ENCODE measurements at places on chromosomes 11 and 22. TPM values are rescaled to one million over a fixed set of nuclear protein-coding genes. Genes with fewer than 3 reads are reported as not detected.
A peak's percentile ranks its signal among the peaks of the same experiment; 100 is the strongest.

The BIK gene
- 1.7 TPM for total RNA-seq

The OR52H1 gene
- total RNA-seq: 0.37 TPM

The CLMP gene
- 0.20 TPM for total RNA-seq

The TUB gene
- total RNA-seq: 0.27 TPM

The USP2 gene
- 1.6 TPM for total RNA-seq

The WT1 gene
- not detected for total RNA-seq

The ABTB2 gene
- 0.89 TPM for total RNA-seq

GRCh38 chr22:28893810-28894209 is 10.4 kb downstream of the ZNRF3 start:
- no peak overlapping the region for H3K4me3 ChIP-seq
- H3K27me3 ChIP-seq: peaks cover 2% of the 10 kb centered on the region
- DNase-seq: no peak
- H3K36me3 ChIP-seq: no peaks in the 10 kb centered on the region

GRCh38 chr11:44397586-44398178 is 87.7 kb upstream of the ALX4 start:
- no peak overlapping the region for H3K4me3 ChIP-seq
- no peak for DNase-seq
- H3K27ac ChIP-seq: no peak overlapping the region
- no peaks in the 10 kb centered on the region for H3K36me3 ChIP-seq
- no peaks in the 10 kb centered on the region for H3K4me1 ChIP-seq
- H3K27me3 ChIP-seq: no peaks in the 10 kb centered on the region

- no peak for DNase-seq
- no peaks in the 10 kb centered on the region for H3K27me3 ChIP-seq
- no peaks in the 10 kb centered on the region for H3K4me1 ChIP-seq
These were observed 11.6 kb downstream of the CD59 start for GRCh38 chr11:33724644-33725035.

DNA sequence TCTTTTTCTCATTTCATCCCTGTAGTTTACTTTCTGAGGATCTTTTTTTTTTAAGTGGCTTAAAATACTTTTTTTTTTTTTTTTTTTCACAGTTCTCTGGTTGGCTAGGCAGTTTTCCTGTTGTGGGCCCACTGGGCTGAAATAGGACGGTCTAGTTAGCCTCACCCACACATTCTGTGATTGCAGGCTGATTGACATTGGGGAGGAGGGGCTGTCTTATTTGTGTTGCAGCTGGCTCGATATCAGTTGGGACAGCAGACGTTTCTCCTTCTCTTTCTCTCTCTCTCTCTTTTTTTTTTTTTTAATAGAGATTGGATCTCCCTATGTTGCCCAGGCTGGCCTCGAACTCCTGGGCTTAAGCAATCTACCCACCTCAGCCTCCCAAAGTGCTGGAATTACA is 6.9 kb downstream of the BCR start:
- DNase-seq: no peak
- peaks cover 6% of the 10 kb centered on the region for H3K36me3 ChIP-seq
- peaks cover 30% of the 10 kb centered on the region for H3K4me1 ChIP-seq
- H3K27ac ChIP-seq: no peak overlapping the region
- no peak overlapping the region for H3K4me3 ChIP-seq

DNA sequence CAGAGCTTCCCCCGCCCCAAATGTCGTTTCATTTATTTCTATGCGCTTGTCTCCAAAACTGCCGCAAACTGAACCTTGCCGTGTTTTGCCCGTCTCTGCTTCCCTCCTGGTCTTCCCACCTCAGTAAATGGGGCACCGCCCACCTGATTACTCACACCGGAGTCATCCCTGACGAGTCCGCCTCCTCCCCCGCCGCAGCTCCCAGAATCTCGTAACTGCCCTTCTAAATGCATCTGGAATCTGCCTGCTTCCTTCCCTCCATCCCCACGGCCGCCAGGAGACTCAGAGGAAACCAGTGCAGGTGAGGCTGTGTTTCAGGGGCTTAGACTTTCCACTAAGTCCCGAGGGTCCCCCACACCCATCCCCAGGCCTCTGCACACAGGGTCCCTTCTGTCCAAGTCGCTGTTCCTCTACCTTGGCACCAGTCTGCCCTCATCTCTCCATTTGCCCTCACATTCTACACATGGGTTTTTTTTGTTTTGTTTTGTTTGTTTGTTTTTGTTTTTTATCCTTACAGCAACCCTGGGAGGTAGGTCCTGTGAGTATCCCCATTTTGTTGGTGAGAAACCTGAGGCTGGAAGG is 62.6 kb upstream of the PHF21B start:
- H3K36me3 ChIP-seq: no peaks in the 10 kb centered on the region
- no peak for DNase-seq
- no peaks in the 10 kb centered on the region for H3K27me3 ChIP-seq
- no peaks in the 10 kb centered on the region for H3K4me1 ChIP-seq
- no peak overlapping the region for H3K27ac ChIP-seq

DNA sequence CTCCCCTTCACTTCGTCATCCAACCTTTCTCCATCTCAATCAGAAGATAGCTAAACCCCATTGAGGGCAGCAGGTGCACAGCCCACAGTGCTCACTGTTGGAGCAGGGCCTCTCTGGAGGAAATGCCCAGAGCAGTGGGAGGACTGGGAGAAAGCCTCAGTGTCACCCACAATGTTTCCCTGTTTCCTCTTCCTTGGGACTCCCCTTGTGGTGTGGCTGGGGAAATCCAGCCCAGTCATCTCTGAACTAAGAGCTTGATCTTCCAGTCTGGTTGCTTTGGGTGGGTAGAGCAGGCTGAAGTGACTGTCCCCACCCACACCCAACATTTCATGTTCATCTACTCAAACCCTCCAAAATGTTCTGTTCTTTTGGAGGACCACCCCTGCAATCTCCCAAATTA is 29.8 kb upstream of the EED start:
- no peak for DNase-seq
- no peaks in the 10 kb centered on the region for H3K27me3 ChIP-seq
- peaks cover 5% of the 10 kb centered on the region for H3K4me1 ChIP-seq

- H3K4me3 ChIP-seq: no peak overlapping the region
- H3K27ac ChIP-seq: peak overlapping the region; percentile 2
- peaks cover 2% of the 10 kb centered on the region for H3K4me1 ChIP-seq
- H3K36me3 ChIP-seq: peaks cover 33% of the 10 kb centered on the region
These were observed 48.0 kb downstream of the BID start for GRCh38 chr22:17726006-17726927.

DNA sequence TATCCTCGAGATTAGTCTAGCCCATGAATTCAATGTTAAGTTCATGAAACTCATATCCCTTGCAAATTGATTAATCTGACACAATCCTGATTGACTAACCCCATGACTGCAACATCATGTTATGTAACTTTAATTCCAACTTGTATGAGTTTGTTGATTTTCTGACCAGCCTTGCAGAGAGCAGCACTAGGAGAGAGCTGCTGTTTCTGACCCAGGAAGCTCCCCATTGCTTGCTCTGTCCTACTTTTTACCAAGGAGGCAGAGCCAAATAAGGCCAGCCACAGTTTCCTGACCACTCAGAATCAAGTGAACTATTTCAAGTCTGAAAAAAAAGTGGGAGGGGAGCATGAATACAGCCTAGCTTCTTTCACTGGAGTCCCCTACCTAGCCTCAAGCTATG is 13.2 kb downstream of the MPZL3 start:
- peak overlapping the region; percentile 57 for H3K4me3 ChIP-seq
- peaks cover 30% of the 10 kb centered on the region for H3K36me3 ChIP-seq
- DNase-seq: no peak
- H3K27me3 ChIP-seq: no peaks in the 10 kb centered on the region
- H3K27ac ChIP-seq: peak overlapping the region; percentile 48
- H3K4me1 ChIP-seq: peaks cover 38% of the 10 kb centered on the region

GRCh38 chr11:67118181-67118766 is 789 bp upstream of the KDM2A start:
- peaks cover 35% of the 10 kb centered on the region for H3K4me1 ChIP-seq
- peak overlapping the region; percentile 83 for H3K27ac ChIP-seq
- no peaks in the 10 kb centered on the region for H3K36me3 ChIP-seq
- peak; percentile 45 for DNase-seq
- H3K27me3 ChIP-seq: no peaks in the 10 kb centered on the region

- H3K4me1 ChIP-seq: peaks cover 25% of the 10 kb centered on the region
- no peaks in the 10 kb centered on the region for H3K36me3 ChIP-seq
- no peaks in the 10 kb centered on the region for H3K27me3 ChIP-seq
- no peak for DNase-seq
- H3K4me3 ChIP-seq: no peak overlapping the region
- H3K27ac ChIP-seq: no peak overlapping the region
These were observed 23.6 kb downstream of the DUSP8 start for GRCh38 chr11:1548221-1549070.

DNA sequence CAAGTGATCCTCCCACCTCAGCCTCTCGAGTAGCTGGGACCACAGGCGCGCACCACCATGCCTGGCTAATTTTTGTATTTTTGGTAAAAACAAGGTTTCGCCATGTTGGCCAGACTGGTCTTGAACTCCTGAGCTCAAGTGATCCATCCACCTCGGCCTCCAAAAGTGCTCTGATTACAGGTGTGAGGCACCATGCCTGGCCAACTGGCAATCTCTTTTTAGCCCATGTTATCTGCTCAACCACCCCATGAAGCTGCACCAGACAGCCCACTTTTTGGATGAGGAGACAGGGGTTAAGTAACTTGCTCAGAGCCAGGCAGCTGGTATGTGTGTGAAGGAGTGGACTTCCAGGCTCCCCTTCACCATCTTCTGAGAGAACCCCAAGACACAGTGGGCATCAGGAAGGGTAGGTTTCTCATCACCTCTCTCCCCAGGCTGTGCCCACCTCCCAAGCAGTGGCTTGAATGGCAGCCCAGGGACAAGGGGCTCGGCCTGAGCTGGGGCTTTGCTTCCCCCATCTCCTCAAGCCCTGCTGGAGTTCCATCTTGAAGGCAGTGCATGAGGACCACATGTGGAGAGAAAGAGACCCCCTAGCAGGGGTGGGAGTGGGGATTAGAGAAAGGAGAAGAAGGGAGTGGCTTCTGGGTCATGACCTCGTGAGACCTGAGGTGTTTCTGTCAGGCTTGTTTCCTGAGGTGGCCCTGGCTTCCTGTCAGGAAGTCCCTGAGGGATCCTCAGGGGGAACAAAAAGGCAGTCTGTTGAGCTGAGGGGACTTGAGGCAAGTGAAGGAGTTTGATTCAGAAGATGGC is 87.5 kb upstream of the PARVA start:
- H3K4me3 ChIP-seq: no peak overlapping the region
- H3K27ac ChIP-seq: no peak overlapping the region
- no peaks in the 10 kb centered on the region for H3K36me3 ChIP-seq
- DNase-seq: no peak
- no peaks in the 10 kb centered on the region for H3K4me1 ChIP-seq
- no peaks in the 10 kb centered on the region for H3K27me3 ChIP-seq

DNA sequence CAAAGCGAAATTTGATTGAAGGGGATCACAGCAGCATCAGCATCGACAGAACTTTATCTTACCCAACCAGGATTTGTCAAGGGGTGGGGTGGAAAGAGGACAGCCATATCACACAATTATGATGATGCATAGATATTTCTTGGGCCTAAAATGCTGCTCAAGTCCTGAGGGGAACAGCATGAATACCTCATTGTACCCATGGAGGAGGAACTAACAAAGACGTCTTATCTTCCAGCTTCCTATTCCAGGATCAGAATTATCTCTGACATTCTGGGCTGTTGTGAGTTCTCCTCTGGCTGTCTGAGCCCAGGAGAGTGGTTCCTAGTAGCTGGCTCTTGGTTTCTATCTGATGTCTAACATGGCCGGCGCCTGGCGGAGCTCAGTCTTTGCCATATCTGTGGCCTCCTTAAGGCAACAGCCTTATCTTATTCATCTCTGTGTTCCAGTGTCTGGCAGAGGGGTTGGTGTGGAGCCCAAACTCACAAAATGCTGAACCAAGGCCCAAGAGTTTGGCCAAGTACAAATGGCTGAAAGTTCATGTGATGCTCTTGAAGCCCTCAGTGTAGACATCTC is 68.2 kb upstream of the TIMP3 start:
- no peak overlapping the region for H3K27ac ChIP-seq
- H3K27me3 ChIP-seq: peaks cover 8% of the 10 kb centered on the region
- H3K36me3 ChIP-seq: no peaks in the 10 kb centered on the region
- H3K4me3 ChIP-seq: no peak overlapping the region
- DNase-seq: no peak

GRCh38 chr22:40595497-40596234 is 40.9 kb downstream of the MRTFA start:
- H3K36me3 ChIP-seq: no peaks in the 10 kb centered on the region
- no peaks in the 10 kb centered on the region for H3K4me1 ChIP-seq
